ENCODE measurements at places on chromosomes 16 and 17.

DNA sequence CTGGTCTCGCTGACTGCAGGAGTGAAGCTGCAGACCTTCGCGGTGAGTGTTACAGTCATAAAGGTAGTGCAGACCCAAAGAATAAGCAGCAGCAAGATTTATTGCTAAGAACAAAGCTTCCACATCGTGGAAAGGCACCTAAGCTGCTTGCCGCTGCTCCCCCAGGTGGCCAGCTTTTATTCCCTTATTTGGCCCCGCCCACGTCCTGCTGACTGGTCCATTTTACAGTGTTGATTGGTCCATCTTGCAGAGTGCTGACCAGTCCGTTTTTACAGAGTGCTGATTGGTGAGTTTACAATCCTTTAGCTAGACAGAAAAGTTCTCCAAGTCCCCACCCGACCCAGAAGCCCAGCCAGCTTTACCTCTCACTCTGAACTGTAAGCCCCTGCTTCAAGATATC is 227.8 kb downstream of the ABCC12 start:
- no peak for DNase-seq

DNA sequence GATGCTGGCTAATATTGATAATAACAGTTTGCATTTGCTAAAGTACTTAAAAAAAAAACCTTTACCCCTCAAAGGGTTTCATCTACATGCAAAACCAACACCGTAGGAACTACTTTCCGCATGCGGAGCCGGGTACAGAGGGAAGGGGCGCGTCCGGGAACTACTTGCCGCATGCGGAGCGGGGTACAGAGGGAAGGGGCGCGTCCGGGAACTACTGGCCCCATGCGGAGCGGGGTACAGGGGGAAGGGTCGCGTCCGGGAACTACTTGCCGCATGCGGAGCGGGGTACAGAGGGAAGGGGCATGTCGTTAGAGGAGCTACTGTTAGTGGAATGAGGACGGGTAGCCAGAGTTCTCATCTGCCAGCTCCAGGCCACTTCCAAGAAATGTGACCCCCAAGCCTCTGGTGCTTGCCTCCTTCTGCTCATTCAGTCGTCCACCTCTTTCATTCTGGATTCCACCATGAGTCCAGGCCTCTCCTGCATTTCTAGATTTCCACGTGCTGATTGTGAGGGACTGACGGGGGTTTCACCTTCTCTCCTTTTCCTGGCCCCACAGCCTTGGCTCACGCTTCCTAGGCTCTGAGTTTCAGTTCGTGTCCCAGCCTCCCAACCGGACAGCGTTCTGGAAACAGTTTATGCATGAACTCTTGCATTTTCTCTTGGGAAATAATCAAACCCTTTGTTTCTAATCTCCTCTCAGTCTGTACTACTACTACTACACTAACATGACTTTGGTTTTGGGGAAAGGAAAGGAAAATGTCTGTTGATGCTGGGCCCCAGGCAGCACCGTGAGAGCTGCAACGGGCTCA is 26.9 kb downstream of the MINK1 start:
- no peak for DNase-seq

- peak; percentile 99 for DNase-seq
These were observed at the start of gene COPRS for GRCh38 chr17:31858642-31859486. COPRS (minus strand) TSS chr17:31859244; CDS start chr17:31859199, 45 bp downstream.

DNA sequence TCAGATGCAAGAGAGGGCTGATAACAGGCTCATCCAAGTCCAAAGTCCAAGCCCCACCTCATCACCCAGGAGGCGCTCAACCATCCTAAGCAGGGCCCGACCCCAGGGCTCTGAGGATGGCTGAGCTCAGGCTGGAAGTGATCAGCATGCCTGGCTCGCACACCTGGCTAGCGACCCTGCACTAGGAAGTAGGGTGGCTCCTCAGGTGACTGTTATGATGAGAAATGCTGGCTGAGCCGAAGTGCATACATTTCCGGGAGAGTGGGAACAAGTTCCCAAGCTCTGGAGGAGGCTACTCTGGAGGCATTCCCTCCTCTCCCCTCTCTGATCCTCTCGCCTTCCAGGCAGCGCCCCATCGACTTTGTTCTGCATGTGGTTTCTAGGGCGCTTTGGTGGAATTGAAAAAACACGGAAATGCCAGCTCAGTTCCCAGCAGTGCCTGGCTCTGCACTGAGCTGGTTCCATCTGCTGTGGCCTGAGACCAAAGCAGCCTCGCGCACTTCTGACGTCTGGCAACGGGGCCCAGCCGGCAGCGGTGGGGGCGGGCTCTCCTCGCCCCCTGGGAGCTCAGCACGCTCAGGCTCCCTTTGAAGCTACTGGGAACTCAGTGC is 130.3 kb downstream of the IRF8 start:
- no peak for DNase-seq

GRCh38 chr16:3884398-3884797 is 3.9 kb upstream of the CREBBP start:
- no peak for DNase-seq

DNA sequence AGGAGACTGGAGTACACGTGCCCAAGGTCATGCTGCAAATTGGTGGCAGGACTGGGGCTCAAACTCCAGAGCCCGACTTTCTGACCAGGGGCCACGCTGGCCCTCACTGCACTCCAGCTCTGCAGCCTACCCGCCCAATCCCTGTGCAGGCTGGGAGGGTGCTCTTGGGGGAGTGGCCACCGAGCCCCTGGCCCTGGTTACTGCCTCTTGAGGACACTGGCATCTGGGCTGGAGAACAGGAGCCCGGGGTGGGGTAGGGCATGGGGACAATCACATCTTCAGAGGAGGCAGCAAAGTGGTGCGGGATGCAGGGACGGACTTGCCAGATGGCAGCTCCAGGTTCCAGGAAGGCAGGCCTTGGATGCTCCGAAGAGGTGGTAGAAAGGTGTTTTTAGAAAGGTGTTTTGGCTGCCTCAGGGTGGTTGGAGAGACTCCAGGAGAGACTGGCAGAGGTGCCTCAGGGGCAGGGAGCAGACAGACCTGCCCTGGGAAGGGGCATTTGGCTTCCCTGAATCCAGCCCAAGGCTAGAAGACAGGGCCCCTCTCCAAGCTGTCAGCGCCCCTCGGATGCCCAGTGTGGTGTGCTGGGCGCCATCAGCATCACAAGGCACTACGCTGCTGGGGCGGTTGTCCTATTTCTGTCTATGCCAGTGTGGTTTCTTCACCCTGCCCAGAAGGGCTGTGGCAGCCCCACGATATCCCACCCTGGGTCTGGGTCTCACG is 220.6 kb downstream of the NTN1 start:
- no peak for DNase-seq

- DNase-seq, result no peak
These were observed 123.4 kb downstream of the ZFHX3 start for GRCh38 chr16:72924537-72924926.

DNA sequence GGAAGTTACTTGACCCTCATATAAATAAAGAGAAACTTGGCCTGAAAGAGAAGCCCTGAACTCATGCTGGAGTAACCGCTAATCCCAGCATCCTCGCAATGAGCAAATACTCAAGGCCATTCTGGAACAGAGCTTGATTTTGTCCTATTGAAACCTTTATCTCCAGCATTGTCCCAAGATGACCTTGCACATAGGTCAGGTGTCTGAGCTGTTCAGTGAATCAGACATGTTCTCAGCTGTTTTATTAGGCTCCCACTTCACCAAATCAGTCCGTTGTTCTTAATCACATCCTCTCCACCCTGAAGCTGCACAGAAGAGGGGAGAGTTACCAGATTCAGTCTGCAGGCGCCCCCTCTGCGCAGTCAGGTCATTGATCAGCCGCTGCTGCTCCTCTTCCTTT is 9.1 kb upstream of the MYH1 start:
- no peak for DNase-seq
